ENCODE measurements at places on chromosomes 3 and 15. TPM values are rescaled to one million over a fixed set of nuclear protein-coding genes. Genes with fewer than 3 reads are reported as not detected.

The SAMD7 gene
- total RNA-seq: not detected

The RBP2 gene
- not detected for total RNA-seq

The SLCO2A1 gene
- total RNA-seq: 8.3 TPM

The CHRFAM7A gene
- total RNA-seq: 0.22 TPM

The ADAMTS7 gene
- total RNA-seq: 31.0 TPM

The TNNC1 gene
- 7,948 TPM for total RNA-seq

The FRMD5 gene
- 44.0 TPM for total RNA-seq

DNA sequence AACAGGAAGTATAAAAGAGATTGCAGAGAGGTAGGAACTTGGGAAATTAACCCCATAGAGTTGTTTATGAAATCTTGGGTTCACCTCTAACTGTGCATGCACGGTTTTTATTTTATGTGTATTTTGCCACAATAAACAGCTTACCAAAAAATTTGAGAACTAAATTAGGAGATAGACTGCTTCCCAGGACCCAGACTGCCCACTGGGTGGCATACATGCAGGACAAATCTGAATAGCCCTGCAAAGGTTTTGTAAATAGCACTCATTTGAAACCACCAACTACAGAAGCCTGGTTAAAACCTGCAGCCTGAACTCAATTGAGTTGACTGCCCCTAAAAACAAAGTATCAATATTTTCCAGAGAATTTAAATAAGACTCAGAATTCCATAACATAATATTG is 96.4 kb upstream of the SLCO2A1 start:
- no peak for DNase-seq

DNA sequence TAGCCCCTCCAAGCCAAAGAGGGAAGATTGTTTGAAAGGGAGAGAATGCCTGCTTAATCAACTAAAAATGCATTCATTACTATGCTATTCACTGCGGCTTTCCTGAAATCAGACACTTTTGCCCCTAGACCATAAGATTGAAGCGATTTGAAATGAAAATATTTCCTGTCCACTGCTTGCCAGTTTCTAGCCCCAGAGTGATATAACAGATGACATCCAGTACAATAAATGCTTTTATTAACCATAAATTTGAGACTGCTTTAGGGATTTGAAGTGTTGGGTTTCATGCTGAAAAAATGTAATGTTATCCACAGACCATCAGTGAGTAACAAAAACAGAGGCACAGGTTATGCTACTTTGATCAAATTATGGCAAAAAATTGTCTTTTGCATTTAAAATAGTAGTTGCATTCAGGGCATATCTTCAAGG is 14.1 kb downstream of the IL17RD start:
- DNase-seq: no peak

DNA sequence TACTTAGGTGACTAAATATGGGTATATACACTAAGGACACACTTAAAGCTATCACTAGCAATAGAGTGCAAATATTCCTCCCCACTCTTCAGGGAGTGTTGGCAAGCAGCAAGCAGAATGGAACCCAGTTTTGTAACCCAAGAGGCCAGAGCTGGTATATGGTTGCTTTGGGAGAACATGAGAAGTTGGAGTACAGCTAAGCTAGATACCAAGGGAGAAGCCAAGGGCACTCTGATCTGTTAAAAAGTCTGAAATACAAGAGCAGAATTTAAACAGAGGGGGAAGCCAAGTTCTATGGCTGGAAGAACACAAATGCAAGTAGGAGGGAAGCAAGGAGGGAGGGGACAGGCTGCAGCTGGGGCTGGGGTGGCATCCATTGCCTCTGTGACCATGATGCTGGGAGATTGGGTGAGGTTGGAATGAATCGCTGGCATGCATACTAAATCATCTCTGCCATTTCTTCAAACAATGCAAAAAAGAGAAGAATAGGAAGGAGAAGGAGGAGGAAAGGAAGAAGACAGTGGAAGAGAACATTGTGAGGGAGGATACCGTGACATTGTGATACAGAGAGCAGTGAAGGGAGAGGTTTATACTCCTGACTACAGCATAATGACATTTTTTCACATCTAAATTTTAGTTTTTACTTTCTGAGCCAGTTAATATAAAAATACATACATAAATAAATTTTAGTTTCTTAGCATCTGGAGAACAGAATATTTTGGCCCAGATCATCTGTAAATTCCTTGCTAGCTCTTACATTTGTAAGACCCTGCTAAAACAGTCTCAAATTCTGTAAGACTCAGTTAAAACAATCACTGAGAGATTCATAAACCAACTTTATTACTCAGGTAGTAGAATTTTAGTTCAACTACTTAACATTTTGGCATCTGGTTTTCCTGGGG is 9.0 kb upstream of the ANXA2 start:
- no peak for DNase-seq

DNA sequence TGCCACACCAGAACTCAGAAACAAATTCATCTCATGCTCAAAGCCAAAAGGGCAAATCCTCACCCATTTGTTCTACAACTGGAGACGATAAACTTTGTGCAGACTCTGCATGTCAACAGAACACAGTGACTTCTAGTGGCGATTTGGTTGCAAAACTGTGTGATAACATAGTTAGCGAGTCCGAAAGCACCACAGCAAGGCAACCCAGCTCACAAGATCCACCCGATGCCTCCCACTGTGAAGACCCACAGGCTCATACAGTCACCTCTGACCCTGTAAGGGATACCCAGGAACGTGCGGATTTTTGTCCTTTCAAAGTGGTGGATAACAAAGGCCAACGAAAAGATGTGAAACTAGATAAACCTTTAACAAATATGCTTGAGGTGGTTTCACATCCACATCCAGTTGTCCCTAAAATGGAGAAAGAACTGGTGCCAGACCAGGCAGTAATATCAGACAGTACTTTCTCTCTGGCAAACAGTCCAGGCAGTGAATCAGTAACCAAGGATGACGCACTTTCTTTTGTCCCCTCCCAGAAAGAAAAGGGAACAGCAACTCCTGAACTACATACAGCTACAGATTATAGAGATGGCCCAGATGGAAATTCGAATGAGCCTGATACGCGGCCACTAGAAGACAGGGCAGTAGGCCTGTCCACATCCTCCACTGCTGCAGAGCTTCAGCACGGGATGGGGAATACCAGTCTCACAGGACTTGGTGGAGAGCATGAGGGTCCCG is 199.7 kb downstream of the AKAP13 start:
- DNase-seq: no peak

DNA sequence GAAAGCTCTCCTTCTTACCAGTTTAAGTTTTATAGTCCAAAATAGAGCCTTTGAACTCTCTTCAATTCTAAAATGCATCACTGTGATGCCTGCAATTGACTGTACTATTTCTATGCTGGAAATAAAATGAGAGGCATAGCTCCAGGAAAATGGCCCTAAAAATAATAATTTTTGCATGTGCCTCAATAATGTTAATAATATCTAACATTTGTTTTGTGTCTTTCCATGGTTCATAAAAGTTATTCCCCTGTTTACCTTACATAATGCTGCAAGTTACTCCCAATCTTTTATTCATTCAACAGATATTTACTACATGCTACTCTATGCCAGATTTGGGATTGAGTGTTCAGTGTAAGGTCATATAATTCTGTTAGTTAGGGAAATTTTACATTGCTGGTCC is 574.0 kb downstream of the RBMS3 start:
- DNase-seq: no peak

DNA sequence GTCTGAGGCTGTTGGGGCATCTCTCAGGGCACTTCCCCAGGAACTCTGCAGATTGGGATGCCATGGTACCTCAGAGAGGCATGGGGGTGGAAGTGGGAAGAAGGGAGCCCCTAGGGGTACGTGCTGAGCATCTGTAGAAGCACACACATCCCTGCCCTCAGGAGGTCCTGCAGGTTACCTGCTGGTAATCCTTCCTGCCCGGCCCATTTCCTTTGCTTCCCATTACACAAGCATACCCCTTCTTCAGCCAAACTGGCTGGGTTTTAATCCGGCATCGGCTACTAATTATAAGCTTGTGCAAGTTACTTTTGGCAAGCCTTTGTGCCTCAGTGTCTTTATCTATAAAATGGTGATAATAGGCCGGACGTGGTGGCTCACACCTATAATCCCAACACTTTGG is 3.1 kb upstream of the SMAD6 start:
- no peak for DNase-seq

- no peak for DNase-seq
These were observed 733.8 kb upstream of the ALCAM start for GRCh38 chr3:104632947-104633346.

GRCh38 chr3:38334142-38335055 is 12.2 kb upstream of the XYLB start:
- no peak for DNase-seq

DNA sequence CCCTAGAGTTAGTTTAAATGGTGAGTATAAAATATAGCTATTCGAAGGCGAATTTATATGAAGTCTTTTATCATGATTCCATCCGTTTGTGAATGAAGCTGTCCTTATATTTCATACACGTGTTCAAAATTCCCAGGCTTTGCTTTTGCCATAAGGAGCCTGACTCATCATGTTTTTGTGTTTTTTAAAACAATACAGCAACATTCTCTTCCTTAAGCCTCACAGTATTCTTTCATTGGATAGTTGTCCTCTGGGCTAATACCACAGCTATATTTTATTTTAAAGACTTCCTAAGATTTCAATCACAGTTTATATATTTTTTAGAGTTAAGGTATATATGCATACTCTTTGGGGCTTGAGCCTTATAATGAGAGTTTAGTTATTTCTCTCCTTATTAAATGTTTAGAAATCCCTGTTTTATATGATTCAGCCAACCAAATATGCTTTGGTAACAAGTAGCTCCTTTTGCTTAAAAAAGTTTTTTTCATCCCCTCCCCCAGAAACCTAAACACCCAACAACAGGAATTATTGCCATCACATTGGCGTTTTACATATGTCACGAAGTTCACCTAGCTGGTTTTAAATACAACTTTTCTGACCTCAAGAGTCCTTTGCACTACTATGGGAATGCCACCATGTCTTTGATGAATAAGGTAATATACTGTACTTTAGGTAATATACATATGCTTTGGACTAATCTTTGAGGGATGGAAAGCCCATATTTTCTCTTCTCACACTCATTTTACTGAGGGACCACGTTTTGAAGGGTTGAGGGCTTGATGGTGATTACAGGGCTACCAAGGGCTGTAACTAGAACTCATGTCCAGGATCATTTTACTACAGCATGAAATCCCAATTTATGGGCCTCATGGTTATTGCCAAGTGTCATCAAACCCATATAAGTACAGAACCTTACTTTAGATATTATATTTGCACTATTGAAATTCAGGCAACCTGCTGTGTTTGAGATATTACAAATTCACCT is 28.5 kb downstream of the ST3GAL6 start:
- no peak for DNase-seq

- DNase-seq: no peak
These were observed 105.5 kb downstream of the ATG7 start for GRCh38 chr3:11377719-11378118.

DNA sequence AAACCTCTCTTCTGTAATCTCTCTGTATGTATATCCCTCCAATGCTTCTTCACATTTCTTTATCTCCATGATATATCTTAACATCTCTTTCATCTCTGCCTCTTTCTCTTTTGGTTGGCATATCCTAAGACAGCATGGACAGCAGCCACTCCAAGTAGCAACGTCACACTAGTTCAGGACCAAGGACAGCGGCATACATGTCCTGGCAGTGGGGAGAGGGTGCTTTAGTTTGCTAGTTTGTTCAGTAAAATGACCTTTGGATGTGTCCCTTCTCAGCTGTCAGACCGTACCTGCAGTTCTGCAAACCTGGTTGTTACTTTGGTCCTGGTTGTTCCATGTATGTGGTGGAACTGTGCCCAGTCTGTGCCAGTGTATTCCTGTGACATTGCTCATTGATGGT is 225.6 kb upstream of the ROPN1 start:
- no peak for DNase-seq

GRCh38 chr3:52167240-52167639 is 13.0 kb upstream of the POC1A start:
- DNase-seq: no peak

DNA sequence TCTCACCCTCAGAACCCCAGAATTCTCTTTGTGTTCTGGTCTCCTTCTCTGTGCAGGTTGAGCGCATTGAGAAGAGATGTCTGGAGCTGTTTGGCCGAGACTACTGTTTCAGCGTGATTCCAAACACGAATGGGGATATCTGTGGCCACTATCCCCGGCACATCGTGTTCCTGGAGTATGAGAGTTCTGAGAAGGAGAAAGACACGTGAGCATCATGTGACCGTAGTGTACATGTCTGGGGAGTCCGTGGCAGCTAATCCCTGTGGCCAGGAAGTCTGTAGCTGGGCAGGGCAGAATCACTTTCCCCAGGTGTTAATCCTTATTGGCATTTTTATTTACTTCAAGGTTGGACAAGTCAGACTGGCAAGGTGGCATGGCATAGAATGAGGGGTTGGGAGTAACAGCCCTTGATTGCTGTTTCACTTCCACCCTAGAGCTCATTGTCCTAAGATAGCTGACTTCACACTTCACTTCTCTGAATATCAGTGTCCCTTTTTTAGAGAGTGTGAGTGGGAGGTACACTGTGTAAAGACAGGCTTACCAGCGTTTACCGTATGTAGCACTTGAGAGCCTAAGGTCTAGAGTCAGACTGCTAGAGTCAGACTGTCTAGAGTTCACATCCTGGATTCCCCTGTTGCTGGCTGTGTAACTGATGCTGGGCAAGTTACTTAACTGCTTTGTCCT is 4.4 kb downstream of the MTMR14 start:
- DNase-seq: no peak

DNA sequence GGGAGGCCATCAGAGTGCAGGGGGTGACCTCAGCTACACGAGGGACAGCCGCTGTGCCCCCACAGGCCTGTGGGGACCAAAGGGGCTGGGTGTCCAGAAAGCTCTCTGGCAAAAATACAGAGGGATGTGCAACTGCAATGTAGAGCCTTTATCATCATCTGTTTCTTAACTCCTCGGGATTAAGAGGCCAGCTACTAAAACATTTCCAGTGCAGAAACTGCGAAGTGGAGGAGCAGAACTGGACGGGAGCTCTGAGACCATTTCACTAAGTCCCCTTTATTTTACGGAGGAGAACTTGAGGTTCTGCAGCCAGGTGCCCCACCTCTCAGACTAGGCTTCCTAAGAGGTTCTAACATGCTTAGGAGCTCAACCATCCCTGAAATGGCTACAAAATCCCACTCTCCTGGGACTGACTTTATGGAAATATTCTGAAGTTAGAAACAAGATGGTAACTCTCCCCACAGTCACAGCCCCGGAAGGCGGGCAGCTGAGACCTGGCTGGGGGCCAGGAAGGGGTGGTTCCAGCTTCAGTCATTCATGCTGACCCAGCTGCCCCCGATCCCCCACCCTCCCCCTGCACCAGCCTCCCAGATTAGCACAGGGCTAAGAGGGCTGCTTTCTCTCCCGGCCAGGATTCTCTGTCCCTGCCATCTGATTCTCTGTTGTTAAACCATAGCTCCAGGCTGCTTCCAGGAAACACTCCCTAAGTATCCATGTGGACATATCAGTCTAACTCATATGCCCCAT is 40.3 kb downstream of the UMPS start:
- DNase-seq: peak; percentile 73

GRCh38 chr15:78937132-78937739 is 7.6 kb downstream of the CTSH start:
- peak; percentile 74 for DNase-seq

DNA sequence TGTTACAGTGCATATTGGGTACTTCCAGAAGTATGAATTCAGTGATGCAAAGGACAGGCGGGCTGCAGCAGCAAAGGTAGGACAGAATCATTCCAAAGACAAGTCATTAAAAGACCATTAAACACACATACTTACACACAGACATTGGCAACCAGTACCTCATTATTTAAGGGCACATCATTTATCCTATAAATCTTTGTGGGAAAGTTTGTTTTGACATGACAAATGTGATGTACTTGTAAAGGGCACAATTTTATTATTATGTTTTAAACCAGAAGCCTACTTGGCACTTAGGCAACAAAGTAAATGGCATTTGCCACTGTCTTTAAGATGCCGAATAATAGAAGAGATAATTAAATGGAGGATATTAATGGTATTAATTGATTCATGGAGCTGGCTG is 22.7 kb downstream of the ARIH1 start:
- no peak for DNase-seq
